Muscle of leg (tissue), 16 donors: ENCODE measurements at places on chromosomes 2 and 18. TPM values are rescaled to one million over a fixed set of nuclear protein-coding genes. Genes with fewer than 3 reads are reported as not detected.
A peak's percentile ranks its signal among the peaks of the same experiment; 100 is the strongest.

GRCh38 chr2:98729652-98730051 is 1.3 kb downstream of the MGAT4A start:
- DNase-seq, result no peak

DNA sequence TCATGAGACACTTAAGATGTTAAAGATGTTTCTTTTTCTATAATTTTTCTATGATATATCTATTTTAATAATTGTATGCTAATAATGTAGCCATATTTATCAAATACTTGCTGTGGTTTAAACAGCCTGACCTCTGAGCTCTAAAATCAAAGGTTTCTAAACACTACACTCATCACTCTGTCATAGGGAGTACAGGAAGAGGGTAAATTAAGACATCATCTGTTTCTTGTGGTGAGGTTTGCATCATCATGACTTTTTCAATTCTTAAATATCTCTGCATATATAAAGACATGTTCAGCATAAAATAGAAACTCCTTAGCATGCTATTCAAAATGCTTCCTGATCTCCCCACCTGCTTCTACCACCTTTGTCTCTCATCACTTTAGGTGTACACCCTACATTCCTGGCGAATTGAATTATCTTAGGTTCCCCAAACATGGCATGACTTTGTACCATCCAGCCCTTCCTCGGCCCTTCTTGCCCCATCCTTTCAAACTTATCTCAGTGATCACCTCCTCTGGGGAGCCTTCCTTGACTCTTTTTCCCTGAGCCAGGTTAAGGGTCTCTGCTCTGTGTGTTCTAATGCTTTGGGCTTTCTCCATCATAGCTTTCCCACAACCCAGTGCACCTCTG is 105.3 kb upstream of the TTN start:
- no peak for DNase-seq

- DNase-seq, result no peak
Measured at GRCh38 chr2:59177748-59178147, 936.6 kb upstream of the FANCL start.

GRCh38 chr18:63971320-63972001 is 1.6 kb downstream of the SERPINB8 start:
- DNase-seq, result no peak

GRCh38 chr18:3525870-3526420 is 76.0 kb downstream of the TGIF1 start:
- DNase-seq, result peak; percentile 38

DNA sequence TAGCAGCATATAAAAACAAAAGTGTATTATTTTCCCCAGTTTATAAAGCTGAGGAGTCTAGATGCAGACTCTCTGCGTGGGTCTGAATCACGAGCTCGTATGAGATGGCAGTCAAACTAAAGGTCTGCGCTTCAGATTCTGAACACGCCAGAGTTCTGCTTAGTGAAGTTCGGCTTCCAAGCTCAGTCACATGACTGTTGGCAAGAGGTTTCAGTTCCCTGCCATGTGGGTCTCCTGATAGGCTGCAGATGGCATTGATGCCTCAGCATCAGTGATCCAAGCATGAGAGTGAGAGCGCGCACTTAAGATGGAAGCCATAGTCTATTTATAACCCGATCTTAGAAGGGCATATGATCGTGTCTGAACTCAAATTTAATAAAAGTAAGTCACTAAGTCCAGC is 242.8 kb upstream of the DOK6 start:
- DNase-seq, result no peak

GRCh38 chr2:3759331-3759730 is 56.0 kb downstream of the DCDC2C start:
- DNase-seq, result no peak

- DNase-seq, result peak; percentile 6
Measured at GRCh38 chr2:24577481-24577880, 86.4 kb downstream of the NCOA1 start.

DNA sequence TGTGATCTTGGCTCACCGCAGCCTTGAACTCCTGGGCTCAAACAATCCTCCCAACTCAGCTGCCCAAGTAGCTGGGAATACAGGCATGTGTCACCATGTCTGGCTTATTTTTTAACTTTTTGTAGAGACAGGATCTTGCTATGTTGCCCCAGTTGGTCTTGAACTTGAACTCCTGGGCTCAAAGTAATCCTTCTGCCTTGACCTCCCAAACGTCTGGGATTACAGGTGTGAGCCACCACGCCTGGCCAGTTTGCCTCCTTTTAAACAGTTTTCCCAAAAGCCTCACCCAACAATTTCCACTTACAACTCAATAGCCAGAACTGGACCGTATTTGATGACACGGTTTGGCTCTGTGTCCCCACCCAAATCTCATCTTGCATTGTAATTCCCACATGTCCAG is 300.9 kb upstream of the STON1 start:
- no peak for DNase-seq

GRCh38 chr2:30631051-30631671 is 176.1 kb downstream of the CAPN13 start:
- DNase-seq, result no peak

DNA sequence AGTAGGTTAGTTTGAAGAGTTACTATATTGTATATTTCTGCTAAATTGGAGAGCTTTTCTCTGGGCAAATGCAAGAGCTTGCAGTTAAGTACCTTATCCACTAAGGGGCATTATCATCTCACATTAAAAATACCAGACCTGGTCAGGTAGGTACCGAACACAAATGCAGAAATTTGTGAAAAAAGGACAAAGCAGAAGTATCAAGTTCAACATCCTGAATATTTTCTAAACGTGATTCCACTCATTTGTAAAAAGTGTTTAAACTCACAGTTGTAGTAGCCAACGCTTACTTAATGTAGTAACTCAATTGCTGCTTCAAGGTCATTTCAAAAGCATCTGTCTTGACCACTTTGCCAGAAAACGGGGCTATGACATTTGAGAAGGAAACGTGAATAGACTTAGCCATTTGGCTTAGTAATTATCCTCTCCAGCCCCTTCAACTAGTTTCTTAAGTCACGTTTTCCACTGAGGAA is 52.1 kb downstream of the CYRIA start:
- peak; percentile 84 for DNase-seq

KIAA2012 gene
- 0.31 TPM for total RNA-seq
